Activated naive CD4-positive, alpha-beta T cell treated with anti-CD3 and anti-CD28 coated beads for 36 hours (primary cell): ENCODE measurements at places on chromosomes 3 and 15. TPM values are rescaled to one million over a fixed set of nuclear protein-coding genes. Genes with fewer than 3 reads are reported as not detected.

- no peak overlapping the region for H3K4me3 ChIP-seq
- DNase-seq = no peak
- H3K36me3 ChIP-seq = peaks cover 24% of the 10 kb centered on the region
- no peaks in the 10 kb centered on the region for H3K27me3 ChIP-seq
- peak overlapping the region; percentile 17 for H3K27ac ChIP-seq
These were observed 81.4 kb downstream of the SETD2 start for GRCh38 chr3:47082519-47082918.

GRCh38 chr3:172582712-172583111, 59.5 kb upstream of the TNFSF10 start:
- no peaks in the 10 kb centered on the region for H3K27me3 ChIP-seq
- H3K36me3 ChIP-seq = peaks cover 3% of the 10 kb centered on the region
- no peak for DNase-seq
- H3K27ac ChIP-seq = no peak overlapping the region

- DNase-seq = no peak
- H3K36me3 ChIP-seq = peaks cover 11% of the 10 kb centered on the region
- peaks cover 25% of the 10 kb centered on the region for H3K4me1 ChIP-seq
These were observed 30.2 kb downstream of the IFT80 start for GRCh38 chr3:160368804-160369203.

GRCh38 chr3:62923066-62923465, 47.9 kb upstream of the CADPS start:
- no peak overlapping the region for H3K4me3 ChIP-seq
- no peak overlapping the region for H3K27ac ChIP-seq
- no peaks in the 10 kb centered on the region for H3K36me3 ChIP-seq
- no peaks in the 10 kb centered on the region for H3K27me3 ChIP-seq
- DNase-seq = no peak

DNA sequence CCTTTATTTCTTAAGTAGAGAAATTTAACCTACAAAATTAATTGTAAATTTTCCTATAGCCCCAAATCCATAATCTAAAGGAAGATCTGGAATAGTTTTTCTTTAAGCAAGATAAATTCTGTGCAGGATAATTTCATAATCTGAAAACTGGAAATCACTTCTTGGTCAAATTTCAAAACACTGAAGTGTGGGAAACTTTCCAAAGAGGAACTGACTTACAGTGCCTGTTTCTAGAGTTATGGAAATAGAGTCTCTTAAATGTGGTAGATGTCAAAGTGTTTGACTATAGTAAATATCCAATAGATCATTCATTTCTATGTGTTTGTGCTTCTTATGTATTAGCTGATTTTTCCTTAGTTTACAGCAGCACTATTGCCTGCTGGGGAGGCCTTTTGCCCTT, 1.6 kb upstream of the P2RY13 start:
- no peak overlapping the region for H3K27ac ChIP-seq
- H3K4me3 ChIP-seq = no peak overlapping the region
- H3K36me3 ChIP-seq = no peaks in the 10 kb centered on the region
- H3K4me1 ChIP-seq = peaks cover 7% of the 10 kb centered on the region
- no peak for DNase-seq

DNA sequence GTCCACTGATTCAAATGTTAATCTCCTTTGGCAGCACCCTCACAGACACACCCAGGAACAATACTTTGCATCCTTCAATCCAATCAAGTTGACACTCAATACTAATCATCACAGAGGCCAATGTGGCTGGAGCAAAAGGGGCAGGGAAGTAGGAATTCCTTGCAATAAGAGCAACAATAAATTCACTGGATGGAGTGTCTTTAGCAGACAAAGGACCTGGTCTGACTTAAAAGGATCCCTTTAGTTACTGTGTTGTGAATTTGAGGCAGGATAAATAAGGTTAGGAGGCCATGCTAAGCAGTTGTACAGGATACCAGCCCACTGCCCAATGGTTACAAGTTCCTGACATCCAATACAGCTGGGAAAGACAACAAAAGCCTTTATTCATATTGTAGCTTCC, 12.3 kb upstream of the GFM1 start:
- no peak overlapping the region for H3K27ac ChIP-seq
- H3K27me3 ChIP-seq = peaks cover 25% of the 10 kb centered on the region
- no peaks in the 10 kb centered on the region for H3K4me1 ChIP-seq
- no peaks in the 10 kb centered on the region for H3K36me3 ChIP-seq
- H3K4me3 ChIP-seq = no peak overlapping the region
- DNase-seq = no peak

DNA sequence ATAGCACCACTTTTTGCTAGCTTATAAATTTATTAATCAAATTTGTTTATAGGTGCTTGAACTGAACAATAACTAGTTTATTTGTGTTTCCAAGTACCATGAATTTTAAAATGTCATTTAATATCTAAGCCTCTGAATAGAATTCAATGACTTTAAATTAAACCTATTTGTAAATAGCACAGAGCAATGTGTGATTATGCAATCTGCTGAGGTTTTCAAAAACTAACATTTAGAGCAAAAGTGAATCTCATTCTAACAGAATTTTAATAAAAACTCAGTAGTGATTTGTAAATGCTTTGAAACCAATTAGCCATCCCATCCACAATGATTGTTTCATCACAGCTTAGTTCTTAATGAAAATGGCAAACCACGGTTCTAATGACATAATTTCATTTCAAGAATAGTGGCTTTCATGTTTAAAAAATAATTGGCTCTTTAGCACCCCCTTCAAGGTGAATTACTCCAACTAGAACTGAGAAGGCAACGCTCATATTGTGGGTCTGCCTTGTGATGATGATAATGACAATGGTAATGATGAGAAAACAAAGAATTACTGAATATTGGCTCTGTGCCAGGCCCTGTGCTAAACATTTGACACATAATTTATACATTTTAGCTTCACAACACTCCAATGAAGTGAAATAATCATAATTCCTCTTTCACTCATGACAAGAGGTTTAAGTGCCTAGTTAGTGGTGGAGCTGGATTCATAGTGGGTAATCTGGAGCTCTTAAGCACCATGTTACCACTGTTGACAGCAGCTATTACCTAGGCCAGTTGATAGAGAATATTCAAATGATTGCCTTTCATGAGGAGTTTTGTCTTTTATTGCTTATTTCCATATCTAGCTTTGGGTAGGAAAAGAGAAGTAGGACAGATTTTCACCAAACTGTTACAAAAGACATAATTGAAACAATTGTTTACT, 145.7 kb downstream of the RBMS3 start:
- H3K4me3 ChIP-seq = no peak overlapping the region
- H3K27ac ChIP-seq = no peak overlapping the region
- no peaks in the 10 kb centered on the region for H3K36me3 ChIP-seq
- no peaks in the 10 kb centered on the region for H3K4me1 ChIP-seq
- no peaks in the 10 kb centered on the region for H3K27me3 ChIP-seq

- H3K4me3 ChIP-seq = no peak overlapping the region
- no peaks in the 10 kb centered on the region for H3K27me3 ChIP-seq
- H3K36me3 ChIP-seq = peaks cover 6% of the 10 kb centered on the region
- DNase-seq = no peak
These were observed 12.9 kb downstream of the NISCH start for GRCh38 chr3:52468336-52468735.

DNA sequence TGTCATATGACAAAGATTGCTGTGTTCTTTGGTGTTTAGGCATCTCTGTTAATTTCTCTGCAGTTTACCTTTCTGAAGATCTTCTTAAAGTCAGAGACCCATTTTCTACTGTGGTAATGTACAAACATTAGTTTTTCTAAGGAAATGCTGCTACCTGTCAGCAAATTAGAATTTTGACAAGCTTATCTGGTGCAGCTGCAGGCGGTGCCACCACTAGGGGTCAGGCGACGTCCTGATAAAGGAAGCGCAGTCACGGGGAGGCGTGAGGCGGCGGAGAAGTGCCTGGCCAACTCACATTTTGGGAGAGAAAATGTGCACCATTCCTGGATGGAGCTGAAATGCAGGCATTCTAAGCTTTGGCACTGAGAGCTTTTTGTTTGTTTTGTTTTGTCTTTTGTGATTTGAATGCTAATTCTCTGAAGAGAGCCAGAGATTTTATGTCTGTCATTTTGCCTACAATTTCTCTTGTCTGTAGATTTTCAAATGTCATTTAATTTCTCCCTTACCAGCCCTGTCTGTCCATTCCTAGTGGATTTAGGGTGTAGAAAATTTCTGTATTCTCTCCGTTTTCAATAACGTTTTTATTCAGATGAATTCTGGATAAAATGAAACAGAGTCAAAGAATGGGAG, 24.9 kb upstream of the SIAH2 start:
- no peak overlapping the region for H3K27ac ChIP-seq
- DNase-seq = peak; percentile 93
- no peak overlapping the region for H3K4me3 ChIP-seq
- H3K36me3 ChIP-seq = no peaks in the 10 kb centered on the region
- H3K27me3 ChIP-seq = peaks cover 6% of the 10 kb centered on the region

GRCh38 chr15:99845009-99845408, 111.8 kb upstream of the LYSMD4 start:
- peak; percentile 66 for DNase-seq
- H3K4me1 ChIP-seq = peaks cover 57% of the 10 kb centered on the region
- no peaks in the 10 kb centered on the region for H3K27me3 ChIP-seq
- H3K4me3 ChIP-seq = no peak overlapping the region
- H3K27ac ChIP-seq = peak overlapping the region; percentile 62
- H3K36me3 ChIP-seq = peaks cover 8% of the 10 kb centered on the region

DNA sequence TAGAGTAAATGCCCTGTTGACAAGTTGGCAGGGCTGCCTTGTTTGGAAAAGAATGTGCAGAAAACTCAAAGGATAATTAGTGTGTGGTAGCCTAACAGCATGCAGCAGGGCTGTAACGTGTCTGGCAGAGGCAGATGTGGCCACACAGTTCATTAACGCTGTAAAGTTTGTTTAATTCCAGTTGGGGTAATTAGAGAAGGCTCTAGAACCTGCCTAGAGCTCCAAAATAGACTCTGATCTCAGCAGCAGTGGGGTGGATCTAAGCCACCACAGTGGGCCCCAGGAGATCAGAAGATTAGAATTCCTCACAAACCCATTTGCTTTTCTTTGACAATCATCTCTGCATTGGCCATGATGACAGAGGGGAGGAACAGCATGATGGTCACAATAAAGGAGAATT, 65.1 kb upstream of the LEKR1 start:
- H3K4me1 ChIP-seq = no peaks in the 10 kb centered on the region
- no peaks in the 10 kb centered on the region for H3K36me3 ChIP-seq
- H3K27ac ChIP-seq = no peak overlapping the region
- H3K4me3 ChIP-seq = no peak overlapping the region
- no peak for DNase-seq
- H3K27me3 ChIP-seq = no peaks in the 10 kb centered on the region

DNA sequence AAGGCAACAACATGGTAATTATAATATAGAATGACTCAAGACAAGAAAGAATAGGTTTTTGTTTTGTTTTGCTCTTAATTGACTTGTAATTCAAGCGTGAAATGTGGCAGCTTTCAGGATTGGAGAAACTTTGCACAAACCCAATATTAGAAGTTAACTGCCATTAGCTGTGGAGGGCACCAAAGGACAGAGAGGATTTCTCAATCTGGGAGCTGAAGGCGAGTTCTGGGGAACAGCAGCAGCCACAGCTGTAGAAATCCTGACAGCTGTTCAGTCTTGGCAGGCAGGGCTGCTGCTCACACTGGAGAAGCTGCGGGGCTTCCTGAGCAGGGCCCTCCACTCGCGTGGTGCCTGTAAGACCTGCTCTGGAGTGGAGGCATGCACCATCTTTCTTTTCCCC, 182.2 kb upstream of the IL12A start:
- H3K4me3 ChIP-seq = no peak overlapping the region
- no peaks in the 10 kb centered on the region for H3K36me3 ChIP-seq
- no peak for DNase-seq
- H3K27me3 ChIP-seq = peaks cover 2% of the 10 kb centered on the region
- H3K27ac ChIP-seq = no peak overlapping the region

DNA sequence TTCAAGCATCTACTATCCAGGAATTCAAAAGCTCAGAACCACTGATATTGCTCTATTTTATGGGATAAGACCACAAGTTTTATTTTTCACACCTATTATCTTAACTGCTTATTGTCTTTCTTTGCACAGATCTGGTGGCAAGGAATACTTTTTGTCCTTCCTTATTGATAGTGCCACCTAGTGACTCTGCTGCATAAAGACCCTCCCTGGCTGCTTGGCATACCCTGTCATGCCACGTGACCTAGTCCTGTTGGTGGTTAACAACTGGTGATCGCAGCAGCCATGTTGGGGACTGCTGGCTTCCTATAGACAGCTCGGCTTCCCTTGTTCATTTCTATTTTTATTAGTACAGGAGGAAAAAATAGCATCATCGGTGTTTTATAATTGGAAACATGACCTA, 236.3 kb downstream of the MEX3B start:
- peak; percentile 18 for DNase-seq
- peaks cover 2% of the 10 kb centered on the region for H3K27me3 ChIP-seq
- H3K27ac ChIP-seq = no peak overlapping the region
- no peak overlapping the region for H3K4me3 ChIP-seq

DNA sequence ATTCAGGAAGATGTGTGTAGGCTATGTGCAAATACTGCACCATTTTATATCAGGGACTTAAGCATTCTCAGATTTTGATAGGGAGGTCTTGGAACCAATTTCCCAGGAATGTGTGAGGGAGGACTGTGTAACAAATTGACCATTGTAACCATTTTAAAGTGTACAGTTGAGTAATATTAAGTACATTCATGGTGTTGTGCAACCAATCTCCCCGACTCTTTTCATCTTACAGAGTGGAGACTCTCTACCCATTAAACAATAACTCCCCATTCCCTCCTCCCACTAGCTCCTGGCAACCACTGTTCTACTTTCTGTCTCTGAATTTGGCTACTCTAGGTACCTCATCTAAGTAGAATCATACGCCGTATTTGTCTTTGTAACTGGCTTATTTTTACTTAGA, 5.1 kb downstream of the RCN2 start:
- H3K27ac ChIP-seq = no peak overlapping the region
- no peak overlapping the region for H3K4me3 ChIP-seq
- no peak for DNase-seq
- peaks cover 24% of the 10 kb centered on the region for H3K36me3 ChIP-seq
- peaks cover 28% of the 10 kb centered on the region for H3K4me1 ChIP-seq
- H3K27me3 ChIP-seq = no peaks in the 10 kb centered on the region

DNA sequence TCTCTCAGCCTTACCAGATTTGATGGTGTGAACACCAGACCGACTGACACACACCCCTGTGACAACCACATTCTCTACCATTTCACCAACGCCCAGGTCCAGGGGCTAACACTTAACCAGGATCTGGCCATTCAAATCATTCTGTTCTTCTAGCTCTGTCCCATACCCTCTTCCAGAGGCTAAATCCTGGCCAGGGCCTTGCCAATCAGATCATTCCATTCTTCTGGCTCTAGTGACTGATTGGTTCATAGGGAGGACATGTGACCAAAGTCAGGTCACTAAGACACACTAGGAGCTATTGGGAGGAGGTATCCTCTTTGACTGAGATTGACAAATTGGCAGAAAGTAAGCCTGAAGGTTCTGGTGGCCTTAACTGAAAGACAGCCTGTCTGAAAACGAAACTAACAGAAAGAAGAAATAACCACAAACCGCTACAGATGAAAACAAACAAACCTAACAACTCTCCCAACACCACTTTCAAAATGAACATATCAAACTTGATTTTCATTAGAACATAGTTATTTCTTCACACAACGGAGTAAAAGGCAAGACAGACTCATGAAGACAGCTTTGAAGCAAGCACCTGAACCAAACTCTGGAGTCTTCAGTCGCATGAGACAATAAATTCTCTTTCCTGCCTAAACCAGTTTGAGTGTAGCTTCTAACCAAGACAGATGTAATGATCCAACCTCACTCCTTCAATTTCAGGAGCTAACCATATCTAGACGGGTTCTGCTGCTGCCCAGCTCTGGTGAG, 68.5 kb downstream of the TRANK1 start:
- peak; percentile 26 for DNase-seq
- peak overlapping the region; percentile 26 for H3K4me3 ChIP-seq
- H3K36me3 ChIP-seq = peaks cover 4% of the 10 kb centered on the region
- peaks cover 32% of the 10 kb centered on the region for H3K4me1 ChIP-seq

The GUCA1C gene
- total RNA-seq = not detected

The WWTR1 gene
- 0.42 TPM for total RNA-seq

The MB21D2 gene
- 6.4 TPM for total RNA-seq

The NPAP1 gene
- not detected for total RNA-seq

The AMIGO3 gene
- total RNA-seq = not detected
